ENCODE measurements at places on chromosomes 6 and 20.

DNA sequence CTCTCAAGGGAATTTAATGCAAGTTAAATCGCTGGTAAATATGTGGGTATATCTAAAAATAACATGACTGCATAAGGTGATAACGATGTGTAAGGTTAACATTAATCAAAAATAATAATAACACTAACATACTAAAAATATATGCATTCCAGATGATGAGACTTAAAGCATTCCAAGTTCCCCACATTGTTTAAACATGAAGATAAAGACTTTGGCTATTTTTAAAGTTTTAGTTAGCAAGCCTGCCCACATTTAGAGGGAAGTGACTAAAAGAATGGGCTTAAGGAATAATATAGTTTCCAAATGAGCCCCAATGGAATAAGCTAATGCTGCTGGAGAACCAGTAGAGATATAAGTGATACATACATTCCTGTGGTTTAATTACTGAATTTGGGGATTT lies 941.3 kb downstream of the TBC1D32 start:
- DNase-seq = no peak

- no peak for DNase-seq
Measured at GRCh38 chr6:7165890-7166267, 58.1 kb downstream of the RREB1 start.

- DNase-seq = no peak
Measured at GRCh38 chr6:31903957-31904356, 2.1 kb upstream of the ZBTB12 start.

DNA sequence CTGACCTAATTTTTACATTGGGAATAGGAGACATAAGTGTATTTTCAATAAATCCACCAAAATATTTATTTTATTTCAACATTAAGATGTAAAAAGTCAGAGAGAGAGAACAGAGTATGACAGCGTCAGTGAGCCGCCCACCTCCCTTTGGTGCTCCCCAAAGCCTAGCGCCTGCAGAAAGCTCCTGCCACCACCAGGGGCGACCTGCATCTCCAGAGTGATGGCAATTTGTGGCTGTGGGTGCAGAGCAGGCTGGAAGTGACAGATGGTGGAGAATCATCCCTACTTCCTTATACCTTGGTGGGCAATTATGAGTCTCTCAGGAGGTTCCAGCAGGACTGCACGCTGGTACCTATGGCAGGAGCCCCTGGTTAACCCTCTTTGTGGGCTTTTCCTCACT lies 87.3 kb downstream of the PTPRT start:
- no peak for DNase-seq

DNA sequence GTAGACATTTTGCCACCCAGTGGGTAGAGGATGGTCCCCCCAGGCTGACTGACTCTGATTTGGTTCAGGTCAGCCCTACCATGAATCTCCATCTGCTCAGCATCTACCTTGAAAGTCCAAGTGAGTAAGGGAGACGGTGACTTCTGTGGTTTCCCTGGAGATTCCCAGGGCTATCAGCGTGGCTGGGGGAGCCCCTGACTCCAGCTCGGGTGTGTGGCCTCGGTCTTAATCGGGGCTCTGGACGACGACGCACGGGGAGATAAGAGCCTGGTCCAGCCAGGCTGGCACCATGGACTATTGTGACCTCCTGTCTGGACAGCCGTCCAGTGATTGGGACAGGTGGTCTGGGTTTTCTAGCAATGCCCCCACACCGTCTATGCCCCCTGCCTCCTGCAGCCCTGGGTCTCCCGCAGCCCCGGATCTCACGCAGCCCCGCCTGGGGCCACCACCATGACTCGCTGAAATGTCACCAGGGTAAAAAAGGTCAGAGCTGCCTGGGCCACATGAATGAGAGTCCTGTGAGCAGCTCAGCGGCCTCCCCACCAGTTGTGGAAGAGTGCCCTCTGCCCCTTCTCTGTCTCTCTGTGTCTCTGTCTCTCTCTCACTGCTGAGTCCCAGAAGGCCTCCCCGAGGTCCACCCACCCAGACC lies 47.1 kb upstream of the GATA5 start:
- no peak for DNase-seq

DNA sequence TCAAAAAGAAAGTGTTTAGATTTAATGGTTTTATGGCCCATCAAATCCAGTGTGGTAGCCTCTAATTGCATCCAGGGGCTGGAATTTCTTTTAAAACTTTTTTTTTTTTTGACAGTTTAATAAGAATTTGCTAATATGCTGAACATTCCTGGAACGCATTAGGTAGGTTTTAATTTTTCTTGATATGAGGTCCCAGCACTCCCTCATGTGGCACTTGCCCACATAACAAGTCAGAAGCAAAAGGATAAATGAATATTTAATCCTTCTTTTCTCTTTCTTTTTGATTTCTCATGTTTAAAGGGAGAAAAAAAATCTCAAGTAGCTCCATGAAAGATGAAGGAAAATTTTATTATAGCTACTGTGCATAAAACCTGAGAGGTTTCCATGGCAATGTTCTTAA lies 13.5 kb downstream of the HAO1 start:
- DNase-seq = no peak

DNA sequence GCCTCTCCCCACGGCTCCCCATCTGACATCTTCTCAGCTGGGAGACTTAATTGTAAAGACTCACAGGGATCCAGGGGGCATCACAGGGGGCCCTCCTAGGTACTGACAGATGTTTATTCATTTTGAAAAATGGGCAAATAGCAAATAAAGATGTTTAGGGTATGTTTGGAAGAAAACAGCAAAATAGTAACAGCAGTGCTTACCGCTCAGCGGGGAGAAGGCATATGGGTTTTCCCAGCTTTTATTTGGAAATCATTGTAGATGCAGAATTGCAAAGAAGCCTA lies 2.7 kb upstream of the BIRC7 start:
- no peak for DNase-seq

- DNase-seq = no peak
Measured at GRCh38 chr6:132830334-132830751, 16.0 kb downstream of the RPS12 start.

DNA sequence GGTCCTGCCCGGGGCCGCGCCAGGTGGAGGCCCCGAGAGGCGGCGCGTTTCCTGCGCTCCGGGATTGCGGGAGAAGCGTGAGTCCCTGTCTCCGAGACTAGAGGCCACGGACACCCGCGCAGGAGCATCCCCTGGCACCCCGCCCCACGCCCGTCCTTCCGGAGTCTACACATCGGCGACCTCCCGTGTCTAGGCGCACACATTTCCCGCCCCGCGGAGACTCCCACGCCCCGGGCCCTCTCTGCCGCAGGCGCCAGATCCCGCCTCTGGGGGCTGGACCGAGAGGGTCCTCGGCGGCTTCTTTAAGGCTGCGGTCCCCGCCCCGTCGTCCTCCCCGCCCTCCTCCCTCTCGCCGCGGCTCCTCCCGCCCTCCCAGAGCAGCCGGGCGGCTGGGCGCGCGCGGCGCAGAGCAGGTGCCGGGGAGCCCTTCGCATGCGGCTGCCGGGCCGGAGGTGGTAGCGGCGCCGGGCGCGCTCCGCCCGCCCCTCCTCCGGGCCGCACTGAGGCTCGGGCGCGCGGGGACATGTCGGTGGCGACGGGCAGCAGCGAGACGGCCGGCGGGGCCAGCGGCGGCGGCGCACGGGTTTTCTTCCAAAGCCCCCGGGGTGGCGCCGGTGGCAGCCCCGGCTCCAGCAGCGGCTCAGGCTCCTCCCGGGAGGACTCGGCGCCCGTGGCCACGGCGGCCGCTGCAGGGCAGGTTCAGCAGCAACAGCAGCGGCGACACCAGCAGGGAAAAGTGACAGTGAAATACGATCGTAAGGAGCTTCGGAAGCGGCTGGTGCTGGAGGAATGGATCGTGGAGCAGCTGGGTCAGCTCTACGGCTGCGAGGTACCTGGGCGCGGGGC lies at the start of gene PPP1R14C:
Gene PPP1R14C, plus strand, starts transcription at position 375 of the 846 bp plus-strand sequence. Its CDS starts 149 bp downstream, at position 524.
- peak; percentile 18 for DNase-seq

GRCh38 chr20:8094415-8094818 lies 37.6 kb upstream of the PLCB1 start:
- DNase-seq = no peak

DNA sequence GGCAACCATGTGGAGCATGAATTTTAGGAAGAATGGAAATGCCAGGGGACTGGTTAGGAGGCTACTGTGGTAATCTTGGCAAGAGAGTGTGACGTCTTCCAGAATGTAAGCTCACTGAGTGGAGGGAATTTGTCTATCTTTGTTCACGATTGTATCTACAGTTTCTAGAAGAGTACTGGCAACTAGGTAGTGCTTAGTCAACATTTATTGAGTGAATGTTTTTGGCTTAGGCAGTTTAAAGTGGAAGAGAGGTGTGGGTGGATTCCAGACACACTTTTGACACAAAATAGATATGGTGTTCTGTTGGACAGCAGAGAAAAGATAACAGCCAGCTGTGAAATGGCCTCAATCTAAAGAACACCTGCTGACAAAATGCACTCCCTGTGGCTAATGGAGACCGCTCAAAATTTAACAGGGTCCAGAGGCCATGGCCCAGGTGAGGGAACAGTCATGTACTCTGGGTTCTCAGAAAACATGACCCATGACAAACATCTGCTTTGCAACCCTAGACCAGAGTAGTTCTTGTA lies 139.3 kb downstream of the GPX5 start:
- no peak for DNase-seq

GRCh38 chr6:106025655-106026054 lies 60.5 kb upstream of the PRDM1 start:
- DNase-seq = no peak

GRCh38 chr20:4165984-4166725 lies 150.8 kb upstream of the RNF24 start:
- no peak for DNase-seq
